ENCODE measurements at places on chromosomes 16 and 17.

DNA sequence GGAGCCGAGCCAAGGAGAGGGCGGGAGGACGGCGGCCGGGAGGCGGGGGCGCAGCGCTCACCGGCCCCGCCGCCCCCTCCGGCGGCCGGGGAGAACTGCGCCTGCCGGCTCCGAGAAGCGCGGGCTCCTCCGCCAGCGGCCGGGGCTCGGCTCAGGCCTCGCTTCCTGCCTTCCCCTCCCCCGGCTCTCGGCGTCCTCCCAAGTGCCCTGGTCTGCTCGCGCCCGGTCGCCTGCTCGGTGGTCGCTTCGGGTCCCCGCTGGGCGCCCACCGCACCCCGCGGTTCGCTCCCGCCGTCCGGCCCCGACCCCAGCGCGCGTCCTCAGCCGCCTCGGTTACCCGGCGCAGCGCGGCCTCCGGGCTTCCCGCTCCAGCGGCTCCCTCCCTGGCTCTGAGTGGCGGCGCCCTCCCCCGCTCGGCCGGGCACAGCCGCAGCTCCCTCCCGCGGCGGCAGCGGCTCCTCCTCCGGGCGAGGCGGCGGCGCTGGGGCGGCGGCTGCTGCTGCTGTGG lies 313 bp downstream of the UBTF start:
- peak; percentile 85 for DNase-seq
- H3K36me3 ChIP-seq: no peaks in the 10 kb centered on the region
- peak overlapping the region; percentile 100 for H3K27ac ChIP-seq
- H3K27me3 ChIP-seq: no peaks in the 10 kb centered on the region

- H3K27ac ChIP-seq: peak overlapping the region; percentile 100
- H3K4me3 ChIP-seq: peak overlapping the region; percentile 76
- H3K36me3 ChIP-seq: no peaks in the 10 kb centered on the region
- DNase-seq: peak; percentile 81
- H3K27me3 ChIP-seq: no peaks in the 10 kb centered on the region
- H3K4me1 ChIP-seq: peaks cover 38% of the 10 kb centered on the region
Observed at GRCh38 chr17:45160447-45161287, 1.0 kb upstream of the HEXIM2 start.

GRCh38 chr16:71576971-71577370 lies at the start of gene TAT:
TSS of gene TAT (minus strand) at chr16:71577092. CDS start at chr16:71576415, 677 bp downstream.
- no peak for DNase-seq
- no peak within 1 kb of the TSS for H3K27ac ChIP-seq
- H3K36me3 ChIP-seq: no peaks in the 10 kb centered on the region
- no peak within 1 kb of the TSS for H3K4me3 ChIP-seq

DNA sequence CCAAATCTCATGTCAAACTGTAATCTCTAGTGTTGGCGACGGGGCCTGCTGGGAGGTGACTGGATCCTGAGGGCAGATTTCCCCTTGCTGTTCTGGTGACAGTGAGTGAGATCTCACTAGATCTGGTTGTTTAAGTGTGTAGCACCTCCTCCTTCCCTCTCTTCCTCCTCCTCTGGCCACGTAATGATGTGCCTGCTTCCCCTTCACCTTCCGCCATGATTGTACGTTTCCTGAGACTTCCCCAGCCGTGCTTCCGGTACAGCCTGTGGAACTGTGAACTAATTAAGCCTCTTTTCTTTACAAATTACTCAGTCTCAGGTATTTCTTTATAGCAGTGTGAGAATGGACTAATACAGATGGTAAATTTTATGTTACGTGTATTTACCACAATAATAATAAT lies 49.2 kb downstream of the METTL16 start:
- DNase-seq: no peak
- no peaks in the 10 kb centered on the region for H3K27me3 ChIP-seq
- H3K36me3 ChIP-seq: no peaks in the 10 kb centered on the region
- H3K4me3 ChIP-seq: no peak overlapping the region
- no peak overlapping the region for H3K27ac ChIP-seq

- no peak overlapping the region for H3K27ac ChIP-seq
- H3K27me3 ChIP-seq: no peaks in the 10 kb centered on the region
- DNase-seq: no peak
- no peak overlapping the region for H3K4me3 ChIP-seq
Observed at GRCh38 chr17:44780161-44780560, 21.4 kb downstream of the ADAM11 start.

GRCh38 chr16:11060842-11061241 lies 116.5 kb downstream of the CLEC16A start:
- no peak for DNase-seq
- no peak overlapping the region for H3K27ac ChIP-seq
- no peak overlapping the region for H3K4me3 ChIP-seq
- H3K27me3 ChIP-seq: no peaks in the 10 kb centered on the region
- peaks cover 56% of the 10 kb centered on the region for H3K36me3 ChIP-seq

DNA sequence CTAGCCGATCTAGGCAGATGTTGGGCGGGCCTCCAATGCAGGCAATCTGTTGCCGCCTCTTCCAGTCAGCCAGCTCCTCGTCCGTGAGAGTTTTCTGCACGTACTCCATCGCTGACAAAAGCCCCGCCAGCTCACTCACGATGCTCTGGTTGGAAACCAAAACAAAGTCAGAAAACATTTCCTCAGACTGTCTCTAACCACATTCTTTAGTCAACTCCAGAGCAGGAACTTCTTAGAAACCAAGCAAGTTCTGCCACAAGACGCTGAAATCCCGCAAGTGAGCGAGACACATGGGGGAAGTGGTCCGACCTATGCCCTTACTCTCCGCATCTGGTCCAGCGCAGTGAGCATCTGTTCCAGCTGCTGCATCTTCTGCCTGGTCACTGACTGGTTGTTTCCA lies 49.1 kb downstream of the STAT5A start:
- DNase-seq: peak; percentile 52
- no peaks in the 10 kb centered on the region for H3K4me1 ChIP-seq
- H3K4me3 ChIP-seq: no peak overlapping the region
- no peaks in the 10 kb centered on the region for H3K36me3 ChIP-seq
- no peaks in the 10 kb centered on the region for H3K27me3 ChIP-seq

DNA sequence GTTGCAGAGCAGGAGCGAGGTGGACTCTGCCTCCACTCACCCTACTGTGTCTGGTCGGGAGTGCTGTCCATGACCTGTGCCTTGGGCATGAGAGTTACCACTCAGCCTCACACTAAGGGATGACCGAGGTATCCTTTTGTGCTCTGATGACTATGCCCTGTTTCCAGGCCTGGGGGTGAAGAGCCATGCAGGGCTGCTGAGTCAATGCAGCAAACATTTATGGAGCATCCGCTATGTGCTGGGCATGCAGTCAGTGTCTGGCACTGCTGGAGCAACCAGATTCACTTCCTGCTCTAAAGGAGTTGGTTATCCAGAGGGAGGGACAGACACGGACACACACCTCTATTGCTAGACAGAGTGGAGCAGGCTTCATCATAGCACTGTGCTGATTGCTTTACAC lies 7.6 kb upstream of the HNF1B start:
- H3K27ac ChIP-seq: no peak overlapping the region
- no peak for DNase-seq
- no peaks in the 10 kb centered on the region for H3K27me3 ChIP-seq
- no peaks in the 10 kb centered on the region for H3K36me3 ChIP-seq
- no peak overlapping the region for H3K4me3 ChIP-seq
- H3K4me1 ChIP-seq: no peaks in the 10 kb centered on the region

GRCh38 chr16:57815987-57816745 lies 13.9 kb upstream of the KIFC3 start:
- peak overlapping the region; percentile 68 for H3K27ac ChIP-seq
- no peaks in the 10 kb centered on the region for H3K36me3 ChIP-seq
- H3K4me3 ChIP-seq: no peak overlapping the region
- peaks cover 26% of the 10 kb centered on the region for H3K4me1 ChIP-seq

DNA sequence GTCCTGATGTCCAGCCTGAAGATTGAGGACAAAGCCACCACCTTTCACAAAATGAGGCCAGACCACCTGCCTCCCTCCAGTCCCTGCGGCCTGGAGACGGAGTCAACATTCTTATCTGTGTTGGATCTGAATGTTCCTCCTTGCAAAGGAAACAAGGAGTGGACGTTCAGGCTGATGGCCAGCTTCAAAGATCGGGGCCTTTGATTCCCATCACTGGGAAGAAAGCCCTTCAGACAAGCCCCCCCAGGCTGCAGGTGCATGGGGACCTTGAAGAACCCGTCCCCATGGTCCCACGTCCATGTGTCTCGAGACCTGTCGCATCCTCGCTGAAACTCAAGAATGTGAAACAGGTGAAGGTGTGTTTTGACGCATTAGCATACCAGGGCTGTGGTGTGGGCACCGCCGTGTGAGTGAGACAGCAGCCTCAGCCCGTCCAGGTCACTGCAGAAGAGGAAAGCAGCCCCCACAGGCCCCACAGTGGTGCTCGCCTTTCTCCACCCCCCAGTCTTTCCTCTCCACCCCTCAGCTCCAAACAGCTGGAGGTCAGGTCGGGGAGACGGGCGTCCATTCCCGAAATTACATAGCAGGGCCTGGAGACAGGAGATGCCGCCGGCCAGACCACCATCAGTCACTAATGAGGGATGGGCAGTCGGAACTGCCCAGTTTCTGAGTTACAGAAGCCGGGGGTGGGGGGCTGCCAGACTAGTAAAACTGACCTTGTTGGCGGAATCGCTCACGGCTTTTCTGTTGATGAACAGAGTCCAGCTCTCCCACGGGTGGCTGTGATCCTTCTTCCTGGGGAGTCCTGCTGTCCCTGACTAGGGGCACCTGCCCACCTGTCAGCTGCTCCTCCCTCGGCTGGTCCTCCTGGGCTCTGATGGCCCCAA lies 877 bp upstream of the CSNK1D start:
- H3K27ac ChIP-seq: peak overlapping the region; percentile 100
- no peak for DNase-seq
- H3K4me3 ChIP-seq: peak overlapping the region; percentile 89
- no peaks in the 10 kb centered on the region for H3K36me3 ChIP-seq

- no peaks in the 10 kb centered on the region for H3K27me3 ChIP-seq
- H3K27ac ChIP-seq: peak overlapping the region; percentile 40
- H3K36me3 ChIP-seq: no peaks in the 10 kb centered on the region
- DNase-seq: peak; percentile 72
Observed at GRCh38 chr17:63696381-63696961, 3.5 kb downstream of the LIMD2 start.

GRCh38 chr16:23052908-23053580 lies 96.2 kb downstream of the USP31 start:
- no peak for DNase-seq
- H3K27me3 ChIP-seq: no peaks in the 10 kb centered on the region
- no peaks in the 10 kb centered on the region for H3K36me3 ChIP-seq
- H3K27ac ChIP-seq: no peak overlapping the region
- H3K4me3 ChIP-seq: no peak overlapping the region
- H3K4me1 ChIP-seq: no peaks in the 10 kb centered on the region

- no peaks in the 10 kb centered on the region for H3K36me3 ChIP-seq
- no peak overlapping the region for H3K4me3 ChIP-seq
- no peak for DNase-seq
- H3K4me1 ChIP-seq: no peaks in the 10 kb centered on the region
Observed at GRCh38 chr16:79395591-79395990, 204.9 kb downstream of the MAF start.

DNA sequence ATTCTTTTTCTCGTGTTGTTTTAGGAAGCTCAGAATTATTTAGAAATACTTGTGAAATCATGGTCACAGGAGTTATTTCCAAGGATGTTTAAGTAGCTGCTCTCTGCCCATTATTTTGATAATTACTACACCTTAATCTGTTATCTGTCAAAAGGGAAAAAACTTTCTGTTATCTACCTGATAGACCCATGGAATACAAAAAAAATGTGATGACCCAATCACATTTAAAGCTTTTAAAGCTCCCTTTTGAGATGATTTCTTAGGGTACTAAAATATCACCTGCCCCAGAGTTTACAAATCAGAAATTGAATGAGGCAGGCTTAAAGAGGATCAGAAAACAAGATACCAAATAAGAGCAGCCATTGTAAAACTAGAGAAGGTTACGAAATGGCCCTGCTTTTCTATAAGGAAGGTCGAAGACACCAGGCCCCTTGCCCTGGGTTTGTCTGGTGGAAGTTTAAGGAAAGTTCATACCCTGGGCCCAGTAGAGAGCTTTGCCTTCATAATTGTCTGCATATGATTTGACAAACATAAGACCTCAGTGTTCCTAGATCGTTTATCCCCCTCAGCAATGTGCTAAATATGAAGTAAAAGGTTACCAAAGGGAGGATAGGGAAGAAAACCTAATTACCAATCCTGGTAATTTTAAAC lies 149.9 kb upstream of the TBX2 start:
- no peak for DNase-seq
- H3K27ac ChIP-seq: no peak overlapping the region
- H3K27me3 ChIP-seq: no peaks in the 10 kb centered on the region
- H3K4me3 ChIP-seq: no peak overlapping the region
- H3K36me3 ChIP-seq: no peaks in the 10 kb centered on the region

- DNase-seq: no peak
- no peaks in the 10 kb centered on the region for H3K27me3 ChIP-seq
Observed at GRCh38 chr17:79679631-79680317, 51.0 kb upstream of the ENPP7 start.

GRCh38 chr17:57270801-57271245 lies 14.5 kb downstream of the MSI2 start:
- no peak overlapping the region for H3K4me3 ChIP-seq
- no peak overlapping the region for H3K27ac ChIP-seq
- DNase-seq: no peak
- peaks cover 5% of the 10 kb centered on the region for H3K36me3 ChIP-seq
- no peaks in the 10 kb centered on the region for H3K27me3 ChIP-seq
- no peaks in the 10 kb centered on the region for H3K4me1 ChIP-seq

DNA sequence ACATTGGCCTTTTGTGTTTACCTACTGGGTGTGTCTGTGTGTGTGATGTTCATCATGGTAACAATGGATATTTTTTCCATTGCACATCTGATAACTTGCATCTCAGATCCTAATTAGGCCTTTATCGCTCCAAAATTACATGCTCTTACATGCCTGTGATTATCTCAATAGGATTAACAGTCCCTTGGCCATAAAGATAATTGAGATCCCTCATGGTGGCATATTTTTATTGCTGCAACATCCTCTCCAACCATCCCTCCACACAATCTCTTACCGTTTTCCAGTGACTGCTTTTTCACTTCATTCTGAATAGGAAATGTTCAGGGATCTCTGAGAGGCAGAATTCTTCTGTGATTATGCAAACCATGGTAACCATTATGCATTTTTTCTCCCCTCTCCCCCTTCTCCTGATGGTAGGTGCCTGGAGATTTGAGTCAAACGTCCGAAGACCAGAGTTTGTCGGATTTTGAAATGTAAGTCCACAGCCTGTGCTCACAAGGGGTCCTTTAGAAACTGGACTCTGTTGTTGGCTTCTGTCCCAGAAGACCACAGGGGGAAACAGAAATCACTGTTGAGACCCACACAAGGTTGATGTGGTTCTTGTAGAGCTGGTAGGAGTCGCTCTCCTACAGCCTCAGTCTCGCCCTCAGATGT lies 405.5 kb downstream of the CPPED1 start:
- H3K27ac ChIP-seq: no peak overlapping the region
- no peaks in the 10 kb centered on the region for H3K36me3 ChIP-seq
- H3K4me3 ChIP-seq: no peak overlapping the region
- no peak for DNase-seq

- no peak overlapping the region for H3K4me3 ChIP-seq
- DNase-seq: peak; percentile 80
- H3K36me3 ChIP-seq: no peaks in the 10 kb centered on the region
Observed at GRCh38 chr16:27748868-27749546, 199.1 kb downstream of the KATNIP start.
